Upper lobe of right lung (tissue), 1 donor: ENCODE measurements at places on chromosomes 4 and X. TPM values are rescaled to one million over a fixed set of nuclear protein-coding genes. Genes with fewer than 3 reads are reported as not detected.

- no peak for DNase-seq
Observed at GRCh38 chrX:150234126-150234525, 129.0 kb upstream of the MAMLD1 start.

Gene SHROOM3
- 73.3 TPM for total RNA-seq

GRCh38 chr4:97828646-97829045 lies 314.6 kb downstream of the STPG2 start:
- DNase-seq = no peak

DNA sequence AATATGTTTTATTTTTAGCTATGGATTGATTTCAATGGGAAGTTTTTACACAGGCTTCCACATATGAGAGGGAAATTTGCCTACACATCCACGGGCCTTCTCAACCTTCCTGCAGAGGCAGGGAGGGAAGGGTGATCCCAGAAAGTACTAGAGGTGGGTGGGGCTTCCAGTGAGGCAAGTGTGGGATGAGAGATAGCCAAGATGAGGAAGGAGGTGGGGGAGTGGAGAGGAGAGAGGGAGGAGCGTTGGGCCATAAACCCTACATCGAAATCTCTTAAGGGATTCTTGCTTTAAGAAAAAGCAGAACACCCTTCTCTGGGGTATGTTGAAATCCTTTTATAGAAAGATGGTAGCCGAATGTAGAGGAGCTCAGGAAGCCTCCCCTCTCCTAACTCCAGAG lies 19.0 kb downstream of the NKX6-1 start:
- no peak for DNase-seq

DNA sequence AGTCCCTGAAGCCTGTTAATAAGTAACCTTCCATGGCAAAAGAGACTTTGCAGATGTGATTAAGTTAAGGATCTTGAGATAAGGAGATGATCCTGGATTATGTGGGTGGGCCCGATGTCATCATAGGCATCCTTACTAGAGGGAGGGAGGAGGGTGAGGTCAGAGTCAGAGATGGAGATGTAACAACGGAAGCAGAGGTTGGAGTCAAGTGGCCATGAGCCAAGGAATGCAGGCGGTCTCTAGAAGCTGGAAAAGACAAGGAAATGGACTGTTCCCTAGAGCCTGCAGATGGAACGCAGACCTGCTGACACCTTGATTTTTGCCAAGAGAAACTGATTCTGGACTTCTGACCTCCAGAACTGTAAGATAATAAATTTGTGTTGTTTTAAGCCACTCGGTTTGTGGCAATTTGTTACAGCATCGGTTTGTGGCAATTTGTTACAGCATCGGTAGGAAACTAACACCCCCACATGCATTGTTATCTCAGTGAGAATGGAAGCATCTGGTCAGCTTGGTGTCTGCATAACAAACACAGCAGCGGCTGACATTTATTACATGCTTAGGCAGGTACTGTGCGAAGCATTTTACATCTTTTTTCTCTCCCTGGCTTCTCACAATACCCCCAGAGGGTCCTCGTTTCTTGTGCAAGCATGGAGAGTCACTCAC lies 55.6 kb downstream of the CLDN34 start:
- no peak for DNase-seq

DNA sequence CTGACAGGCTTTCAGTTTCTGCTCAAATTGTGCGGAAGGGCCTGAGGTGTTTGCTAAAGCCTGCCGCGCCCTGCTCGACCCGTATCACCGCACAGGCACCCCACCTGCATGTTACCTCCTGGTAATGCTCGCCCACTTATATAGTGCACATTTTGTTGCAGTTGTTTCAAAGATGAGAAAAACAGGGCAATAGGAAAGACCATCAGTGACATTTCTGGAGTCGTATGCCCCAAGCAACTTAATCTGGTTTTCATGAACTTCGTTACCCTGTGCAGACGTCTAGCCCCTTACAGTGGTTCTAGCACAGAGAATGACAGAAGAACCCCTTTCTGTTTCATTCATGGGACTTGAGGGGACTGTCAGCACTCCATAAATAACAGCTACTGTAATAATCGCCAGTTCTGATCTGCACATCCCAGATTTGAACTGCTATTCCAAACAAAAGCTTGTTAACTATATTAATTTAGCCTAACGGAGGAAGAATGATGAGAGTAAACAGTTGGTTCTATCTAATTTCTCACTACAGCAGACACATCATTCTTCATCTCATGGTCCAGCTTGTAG lies 940 bp upstream of the DCTD start:
- DNase-seq = no peak

Gene ARHGAP36
- total RNA-seq = not detected

Gene STPG2
- total RNA-seq = 0.41 TPM

Gene EVC
- total RNA-seq = 27.6 TPM

GRCh38 chr4:70712150-70712549 lies 9.6 kb upstream of the RUFY3 start:
- DNase-seq = no peak

DNA sequence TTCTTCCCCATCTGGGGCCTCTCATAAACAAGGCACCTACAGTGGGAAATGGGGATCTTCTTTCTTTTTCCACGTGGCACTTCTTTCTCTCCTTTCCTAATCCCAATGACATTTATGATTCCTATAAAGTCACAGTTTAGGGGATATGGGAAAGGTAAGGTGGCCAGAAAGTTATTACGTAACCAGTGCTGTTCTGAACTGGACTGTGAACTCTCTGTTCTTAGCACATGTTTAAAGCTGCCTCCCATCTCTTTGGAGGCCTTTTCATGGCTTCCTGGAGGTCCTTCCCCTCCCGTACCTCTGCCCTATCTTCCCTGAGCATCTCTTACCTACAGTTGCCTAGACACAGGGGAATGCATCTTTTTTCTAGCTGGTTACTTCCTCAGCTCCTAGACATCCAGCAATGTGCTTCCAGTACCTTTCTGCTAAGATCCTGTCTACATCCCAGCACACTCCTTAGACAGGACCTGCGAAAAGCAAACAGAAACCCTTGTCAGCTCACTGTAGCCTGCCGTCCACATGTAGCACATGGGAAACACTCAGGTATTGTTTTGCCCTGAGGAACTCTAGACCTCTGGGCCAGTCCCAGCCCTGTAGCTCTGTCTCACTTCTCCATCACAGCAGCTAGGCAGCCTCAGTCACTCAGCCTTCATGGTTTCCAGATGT lies 195.4 kb downstream of the NWD2 start:
- no peak for DNase-seq

DNA sequence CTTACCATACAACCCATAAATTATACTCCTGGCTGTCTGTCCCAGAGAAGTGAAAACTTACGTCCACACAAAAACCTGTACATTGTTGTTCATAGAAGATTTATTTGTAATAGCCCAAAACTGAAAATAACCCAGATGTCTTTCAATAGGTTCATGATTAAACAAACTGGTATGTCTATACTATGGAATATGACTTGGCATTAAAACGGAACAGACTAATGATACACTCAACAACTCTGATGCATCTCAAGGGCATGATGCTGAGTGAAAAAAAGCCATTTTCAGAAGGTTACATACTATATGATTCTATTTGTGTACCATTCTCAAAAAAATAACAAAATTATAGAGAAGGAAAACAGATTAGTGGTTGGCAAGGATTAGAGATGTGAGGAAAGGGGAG lies 11.6 kb upstream of the MND1 start:
- DNase-seq = no peak

DNA sequence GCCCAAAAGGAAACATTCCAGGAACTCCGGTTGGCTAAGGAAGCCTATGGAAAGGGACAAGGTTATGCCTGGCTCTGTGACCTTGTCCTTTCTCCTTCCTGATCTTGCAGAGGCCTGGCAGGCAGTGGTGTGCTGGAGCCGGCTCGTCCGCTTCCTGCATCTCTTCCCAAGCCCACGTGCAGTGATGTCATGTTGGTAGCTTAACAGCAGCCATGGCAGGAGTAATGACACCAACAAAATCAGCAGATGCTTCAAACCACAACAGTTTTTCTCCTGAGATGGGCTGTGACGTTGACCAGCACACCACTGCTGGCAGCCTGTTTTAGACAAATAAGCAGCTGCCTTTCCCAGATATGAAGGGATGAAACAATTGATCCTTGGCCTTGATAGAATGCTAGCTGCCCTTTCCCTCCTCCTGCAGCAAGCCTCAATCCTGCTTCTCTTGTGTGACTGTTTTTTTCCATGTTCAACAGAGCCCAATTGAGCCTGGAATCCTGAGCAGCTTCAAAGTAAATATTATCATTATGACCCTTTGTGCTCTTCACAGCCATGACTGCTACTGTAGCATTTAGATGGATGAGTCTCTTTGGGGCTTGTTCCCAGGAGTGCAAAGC lies 23.4 kb downstream of the SEPTIN6 start:
- no peak for DNase-seq

Gene GCNA
- total RNA-seq = 3.4 TPM

- no peak for DNase-seq
Observed at GRCh38 chr4:67035501-67035900, 509.8 kb downstream of the CENPC start.

Gene RENBP
- 46.4 TPM for total RNA-seq

GRCh38 chr4:7167706-7168105 lies 24.6 kb upstream of the SORCS2 start:
- DNase-seq = no peak

DNA sequence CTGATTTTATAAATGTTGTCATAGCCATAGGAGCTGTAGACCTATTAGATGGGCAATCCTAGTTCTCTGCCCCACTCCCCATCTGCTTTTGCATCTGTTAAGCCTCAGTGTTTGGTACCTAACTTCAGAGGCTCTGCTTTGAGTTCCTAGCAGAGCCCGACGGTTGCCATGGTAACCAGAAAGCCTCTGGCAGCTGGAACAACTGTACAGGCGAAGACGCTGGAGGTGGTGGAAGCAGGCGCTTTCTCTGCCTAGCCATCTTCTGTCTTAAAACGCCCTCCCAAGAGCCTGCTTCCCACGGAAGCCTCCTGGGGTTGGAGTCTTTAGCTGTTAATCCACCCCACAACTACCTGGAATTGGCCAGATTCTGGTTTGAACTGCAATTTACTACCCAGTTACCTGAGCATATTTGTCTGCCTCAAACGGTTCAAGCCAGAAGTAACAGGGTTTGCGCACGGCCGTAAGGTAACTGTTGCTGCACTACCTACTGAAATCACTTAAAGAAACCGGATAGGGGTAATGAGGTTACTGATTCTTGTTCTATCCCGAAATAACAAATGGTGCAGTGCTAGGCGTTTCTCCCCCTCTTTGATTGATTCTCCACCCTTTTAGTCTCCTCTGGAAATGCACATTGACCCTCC lies 1.0 kb upstream of the GABRG1 start:
- peak; percentile 22 for DNase-seq

DNA sequence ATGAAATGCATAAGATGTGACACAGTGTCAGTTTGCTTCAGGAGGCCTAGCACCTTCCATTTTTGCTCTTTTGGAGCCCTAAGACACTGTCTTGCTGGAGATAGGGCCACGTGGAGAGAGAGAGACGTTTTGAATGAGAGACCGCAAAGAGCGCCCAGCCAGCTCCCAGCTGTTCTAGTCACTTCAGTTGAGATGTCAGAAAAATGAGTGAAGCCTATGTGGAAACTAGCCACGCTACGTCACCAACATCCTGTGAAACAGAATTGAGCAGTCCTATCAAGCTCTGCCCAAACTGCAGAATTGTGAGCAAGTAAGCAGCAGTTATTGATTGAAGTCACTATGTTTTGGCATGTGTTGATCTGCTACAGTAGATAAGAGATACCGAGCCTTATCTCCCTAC lies 13.1 kb downstream of the GPR82 start:
- DNase-seq = no peak

Gene TCEAL2
- total RNA-seq = 5.4 TPM

Gene SATL1
- not detected for total RNA-seq

Gene CTAG2
- total RNA-seq = not detected

DNA sequence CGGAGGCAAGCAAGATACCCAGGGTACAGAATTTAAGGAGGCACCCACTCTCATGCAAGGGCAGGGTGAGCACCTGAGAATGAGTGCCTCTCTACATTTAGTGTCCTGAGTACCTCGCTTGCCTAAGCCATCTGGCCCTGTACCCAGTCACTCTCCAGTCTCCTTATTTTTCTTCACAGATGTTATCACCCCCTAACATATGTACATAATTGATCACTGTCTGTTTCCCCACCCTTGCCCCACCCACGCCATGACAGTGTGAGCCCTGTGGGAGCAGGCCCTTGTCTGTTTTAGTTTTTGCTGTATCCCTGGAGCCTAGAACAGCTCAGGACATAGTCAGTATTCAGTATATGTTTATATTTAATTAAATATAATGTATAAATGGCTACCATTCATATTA lies 113.6 kb downstream of the SPRY1 start:
- DNase-seq = no peak

DNA sequence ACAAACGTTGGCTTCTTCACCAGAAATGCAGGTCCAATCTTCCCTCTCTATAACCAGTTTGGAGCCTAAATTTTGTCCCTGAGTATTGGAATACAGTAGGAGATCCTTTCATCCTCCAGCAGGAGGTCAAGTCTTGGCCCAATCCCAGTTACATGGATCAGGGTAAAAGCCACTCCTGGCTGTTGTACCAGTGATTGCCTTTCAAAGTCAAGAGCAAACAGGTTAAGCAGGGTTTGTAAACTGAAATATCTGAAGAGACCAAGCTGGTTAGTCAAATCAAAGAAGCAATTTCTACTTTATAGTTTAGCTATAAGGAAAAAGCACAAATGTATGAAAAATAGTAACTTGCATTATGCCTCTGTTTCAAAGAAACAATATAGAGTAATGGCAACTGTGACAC lies 329.4 kb downstream of the NAF1 start:
- no peak for DNase-seq

GRCh38 chr4:90990284-90990683 lies 863.1 kb downstream of the CCSER1 start:
- DNase-seq = no peak

GRCh38 chr4:48905363-48906015 lies 1.1 kb downstream of the OCIAD2 start:
- no peak for DNase-seq

Gene ANOS1
- total RNA-seq = 49.7 TPM

- no peak for DNase-seq
Observed at GRCh38 chr4:15894921-15895916, 43.3 kb downstream of the FGFBP1 start.

GRCh38 chr4:76784237-76784636 lies 113.7 kb downstream of the SOWAHB start:
- no peak for DNase-seq

GRCh38 chr4:116400480-116400879 lies 684.9 kb downstream of the TRAM1L1 start:
- DNase-seq = no peak

DNA sequence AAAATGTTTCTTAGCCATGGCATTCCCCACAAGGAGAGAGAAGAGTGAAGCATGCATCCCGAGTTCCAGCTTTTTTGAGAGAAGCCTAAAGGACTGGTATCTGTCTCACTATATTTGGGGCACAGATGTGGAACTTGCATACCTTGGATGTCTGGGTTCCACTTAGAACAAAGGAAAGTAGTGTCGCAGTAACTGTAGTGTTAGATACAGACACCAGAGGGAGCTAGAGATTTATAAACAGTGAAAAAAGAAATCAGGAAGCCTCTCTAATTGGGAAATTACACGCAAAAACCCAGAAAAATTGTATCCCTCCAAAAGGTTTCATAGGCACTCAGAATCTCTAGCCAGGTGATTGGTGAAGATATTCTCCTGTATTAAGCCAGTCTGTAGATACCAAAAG lies 34.4 kb downstream of the AGTR2 start:
- DNase-seq = no peak
